ENCODE measurements at places on chromosomes 3 and 15. TPM values are rescaled to one million over a fixed set of nuclear protein-coding genes. Genes with fewer than 3 reads are reported as not detected.

CCDC9B gene
- 165 TPM for total RNA-seq

POTEB3 gene
- total RNA-seq = not detected

GPR62 gene
- not detected for total RNA-seq

IL12A gene
- not detected for total RNA-seq

DOCK3 gene
- 0.69 TPM for total RNA-seq

SMCO1 gene
- total RNA-seq = not detected

LSAMP gene
- not detected for total RNA-seq

CCR4 gene
- not detected for total RNA-seq

AADACL2 gene
- total RNA-seq = not detected

FAM81A gene
- 1.4 TPM for total RNA-seq

TRAIP gene
- 2.8 TPM for total RNA-seq

AGBL1 gene
- not detected for total RNA-seq

SLC22A14 gene
- total RNA-seq = not detected

HRH1 gene
- total RNA-seq = 80.7 TPM

LIPH gene
- total RNA-seq = 9.6 TPM

SERPINI2 gene
- not detected for total RNA-seq

ITIH1 gene
- total RNA-seq = not detected

Data from renal cortical epithelial cell (primary cell).